ENCODE measurements at places on chromosomes 12 and 14.

DNA sequence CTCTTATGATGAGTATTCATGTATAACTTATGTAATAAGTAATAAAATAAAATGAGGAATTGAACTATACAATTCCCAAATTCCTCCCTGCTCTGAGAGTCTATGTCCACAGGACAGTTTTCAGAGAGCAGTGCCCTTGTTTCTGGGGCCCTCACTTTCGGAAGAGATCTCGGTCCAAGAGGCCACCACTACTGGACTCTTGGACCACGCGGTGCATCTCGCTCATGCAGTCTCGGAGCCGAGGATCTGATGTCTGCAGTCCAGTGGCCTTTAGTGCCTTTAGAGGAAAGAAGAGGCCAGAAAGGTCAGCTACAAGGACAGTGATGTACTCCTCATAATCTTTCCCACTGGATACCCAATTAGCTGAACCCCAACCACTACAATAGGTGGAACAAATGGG lies 8.3 kb downstream of the GLS2 start:
- DNase-seq, result no peak

GRCh38 chr12:18158774-18159557 lies 69.0 kb upstream of the RERGL start:
- DNase-seq, result no peak

DNA sequence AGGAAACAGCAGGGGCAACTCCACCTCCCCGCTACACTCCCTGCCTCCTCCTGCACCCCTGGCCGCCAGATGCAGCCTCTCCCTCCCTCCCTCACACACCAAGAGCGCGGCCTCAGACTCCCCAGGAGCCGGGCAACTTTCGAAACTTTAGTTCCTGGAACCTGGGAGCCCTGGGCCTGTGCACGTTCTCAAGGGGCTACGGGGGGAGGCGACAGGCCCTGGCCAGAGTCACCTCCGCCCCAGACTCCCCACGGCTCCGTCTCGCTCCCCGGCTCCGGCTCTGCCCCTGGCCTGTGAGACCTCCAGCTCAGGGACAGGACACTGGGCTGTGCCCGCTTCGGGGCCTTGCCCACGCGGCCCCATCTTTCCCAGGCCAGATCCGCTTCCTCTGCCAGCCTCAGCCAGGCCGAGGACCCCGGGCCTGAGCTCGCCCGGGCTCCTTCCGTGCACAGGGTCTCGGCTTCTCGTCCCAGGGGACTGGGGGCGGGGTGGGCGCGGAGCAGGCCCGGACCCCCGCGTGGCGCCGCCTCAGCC lies 5.5 kb downstream of the AMN start:
- peak; percentile 79 for DNase-seq

- no peak for DNase-seq
These were observed 91.0 kb downstream of the RBM19 start for GRCh38 chr12:113874999-113875561.

- DNase-seq, result no peak
These were observed 28.7 kb downstream of the MLXIP start for GRCh38 chr12:122107261-122107660.

GRCh38 chr12:5901416-5901815 lies 43.6 kb downstream of the ANO2 start:
- no peak for DNase-seq

GRCh38 chr14:22594156-22594716 lies 3.9 kb upstream of the ABHD4 start:
- no peak for DNase-seq

- no peak for DNase-seq
These were observed 216.6 kb upstream of the C14orf180 start for GRCh38 chr14:104362761-104363605.

Data from Peyer's patch (tissue), 4 donors.